ENCODE measurements at places on chromosomes 13 and 19.

GRCh38 chr19:14916848-14917247 lies 24.4 kb upstream of the OR7C2 start:
- no peak for DNase-seq

DNA sequence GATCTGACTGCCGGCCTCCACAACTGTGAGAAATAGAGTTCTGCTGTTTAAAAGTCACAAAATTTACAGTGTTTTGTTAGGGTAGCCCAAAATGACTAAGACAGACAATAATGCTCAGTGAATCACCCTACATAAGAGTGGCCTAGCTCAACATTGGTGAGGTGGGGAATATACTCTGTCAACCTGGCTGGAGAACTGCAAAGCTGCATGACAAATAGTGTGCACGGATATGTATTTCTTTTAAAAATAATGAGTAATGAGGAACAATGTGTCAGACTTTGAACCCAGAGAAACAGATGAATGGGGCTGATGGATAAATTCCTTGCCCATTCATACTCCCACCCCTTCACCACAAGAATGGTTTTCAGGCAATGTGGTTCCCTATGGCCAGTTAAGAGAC lies 372.4 kb downstream of the SUCLA2 start:
- DNase-seq, result no peak

DNA sequence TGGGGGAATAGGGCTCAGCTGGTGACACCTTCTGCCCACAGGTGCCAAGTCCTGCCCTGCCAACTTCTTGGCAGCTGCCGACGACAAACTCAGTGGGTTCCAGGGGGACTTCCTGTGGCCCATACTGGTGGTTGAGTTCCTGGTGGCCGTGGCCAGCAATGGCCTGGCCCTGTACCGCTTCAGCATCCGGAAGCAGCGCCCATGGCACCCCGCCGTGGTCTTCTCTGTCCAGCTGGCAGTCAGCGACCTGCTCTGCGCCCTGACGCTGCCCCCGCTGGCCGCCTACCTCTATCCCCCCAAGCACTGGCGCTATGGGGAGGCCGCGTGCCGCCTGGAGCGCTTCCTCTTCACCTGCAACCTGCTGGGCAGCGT lies 2.1 kb downstream of the P2RY11 start:
- DNase-seq, result no peak

- no peak for DNase-seq
Observed at GRCh38 chr19:11639245-11639601, 41.9 kb downstream of the ZNF627 start.

- no peak for DNase-seq
Observed at GRCh38 chr13:78241278-78241919, 322.8 kb upstream of the EDNRB start.

GRCh38 chr13:80441968-80442367 lies 101.0 kb upstream of the SPRY2 start:
- no peak for DNase-seq

GRCh38 chr13:98307463-98308085 lies 130.5 kb upstream of the RNF113B start:
- DNase-seq, result no peak

DNA sequence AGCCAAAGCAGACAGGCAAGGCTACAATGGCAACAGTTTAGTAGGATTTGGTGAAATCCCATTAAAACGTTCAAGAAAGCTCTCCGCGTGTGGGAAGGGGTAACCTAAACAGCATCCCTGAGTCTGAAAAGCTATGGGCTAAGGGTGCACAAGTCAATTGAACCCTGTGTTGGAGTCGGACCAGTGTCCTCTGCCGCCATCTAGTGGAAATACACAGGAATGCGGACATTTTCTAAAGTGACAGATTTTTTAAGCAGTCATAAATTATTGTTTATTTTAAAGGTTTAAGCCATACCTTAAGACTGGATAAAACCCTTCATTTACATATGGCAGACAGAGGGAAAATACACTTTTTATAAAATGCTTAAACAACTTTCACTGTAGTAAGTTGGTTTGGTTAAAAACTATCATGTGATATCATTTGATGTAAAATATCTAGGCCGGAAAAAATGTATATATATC lies 26.5 kb upstream of the LSM14A start:
- peak; percentile 51 for DNase-seq

DNA sequence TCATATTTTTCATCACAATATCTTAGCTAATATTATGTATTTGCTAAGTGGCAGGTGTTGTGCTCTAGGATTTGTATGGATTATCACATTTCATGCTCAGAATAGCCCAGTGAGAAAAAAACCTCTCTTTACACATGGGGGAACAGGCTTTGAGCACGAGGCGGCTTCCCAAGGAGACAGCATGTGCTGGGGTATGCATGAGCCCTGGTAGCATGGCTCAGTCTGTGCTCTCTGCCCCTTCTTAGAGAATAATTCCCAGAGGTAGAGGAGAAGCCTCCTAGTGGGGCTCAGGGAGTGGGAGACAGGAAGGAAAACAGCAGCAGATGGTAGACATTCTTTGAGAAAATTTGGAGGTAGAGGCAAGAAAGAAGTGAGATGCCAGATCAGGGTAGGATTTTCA lies 31.6 kb downstream of the RNASEH2B start:
- no peak for DNase-seq

GRCh38 chr19:51430221-51430620 lies 12.8 kb upstream of the SIGLEC10 start:
- DNase-seq, result no peak

GRCh38 chr19:2549701-2550191 lies 73.8 kb downstream of the GADD45B start:
- DNase-seq, result no peak

GRCh38 chr13:67769987-67770341 lies 539.8 kb upstream of the PCDH9 start:
- no peak for DNase-seq

DNA sequence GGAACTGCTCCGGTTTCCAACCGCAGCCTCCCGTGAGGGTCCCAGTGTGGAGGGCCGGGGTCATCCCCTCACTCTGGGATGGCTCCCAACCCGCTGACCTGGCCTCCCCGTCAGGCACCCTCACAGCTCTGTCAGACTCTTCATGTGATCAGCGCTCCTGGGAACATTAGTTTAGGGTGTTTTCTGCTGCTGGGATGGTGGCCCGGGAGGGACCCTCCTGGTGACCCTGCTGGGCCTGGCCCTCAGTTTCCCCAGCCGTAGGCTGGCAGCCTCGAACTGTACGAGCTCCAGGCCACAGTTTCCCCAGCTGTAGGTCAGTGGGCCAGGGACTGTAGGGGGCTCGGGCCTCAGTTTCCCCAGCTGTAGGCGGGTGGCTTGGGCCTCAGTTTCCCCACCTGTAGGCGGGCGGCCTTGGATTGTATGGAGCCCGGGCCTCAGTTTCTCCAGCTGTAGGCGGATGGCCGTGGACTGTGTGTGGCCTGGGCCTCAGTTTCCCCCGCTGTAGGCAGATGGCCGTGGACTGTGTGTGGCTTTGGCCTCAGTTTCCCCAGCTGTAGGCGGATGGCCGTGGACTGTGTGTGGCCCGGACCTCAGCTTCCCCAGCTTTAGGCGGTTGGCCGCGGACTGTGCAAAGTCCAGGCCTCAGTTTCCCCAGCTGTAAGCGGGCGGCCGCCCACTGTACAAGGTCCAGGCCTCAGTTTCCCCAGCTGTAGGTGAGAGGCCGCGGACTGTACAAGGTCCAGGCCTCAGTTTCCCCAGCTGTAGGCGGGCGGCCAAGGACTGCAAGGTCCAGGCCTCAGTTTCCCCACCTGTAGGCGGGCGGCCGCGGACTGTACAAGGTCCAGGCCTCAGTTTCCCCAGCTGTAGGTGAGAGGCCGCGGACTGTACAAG lies 1.3 kb upstream of the PTBP1 start:
- DNase-seq, result no peak

GRCh38 chr19:651991-652390 lies 11.0 kb downstream of the RNF126 start:
- no peak for DNase-seq

DNA sequence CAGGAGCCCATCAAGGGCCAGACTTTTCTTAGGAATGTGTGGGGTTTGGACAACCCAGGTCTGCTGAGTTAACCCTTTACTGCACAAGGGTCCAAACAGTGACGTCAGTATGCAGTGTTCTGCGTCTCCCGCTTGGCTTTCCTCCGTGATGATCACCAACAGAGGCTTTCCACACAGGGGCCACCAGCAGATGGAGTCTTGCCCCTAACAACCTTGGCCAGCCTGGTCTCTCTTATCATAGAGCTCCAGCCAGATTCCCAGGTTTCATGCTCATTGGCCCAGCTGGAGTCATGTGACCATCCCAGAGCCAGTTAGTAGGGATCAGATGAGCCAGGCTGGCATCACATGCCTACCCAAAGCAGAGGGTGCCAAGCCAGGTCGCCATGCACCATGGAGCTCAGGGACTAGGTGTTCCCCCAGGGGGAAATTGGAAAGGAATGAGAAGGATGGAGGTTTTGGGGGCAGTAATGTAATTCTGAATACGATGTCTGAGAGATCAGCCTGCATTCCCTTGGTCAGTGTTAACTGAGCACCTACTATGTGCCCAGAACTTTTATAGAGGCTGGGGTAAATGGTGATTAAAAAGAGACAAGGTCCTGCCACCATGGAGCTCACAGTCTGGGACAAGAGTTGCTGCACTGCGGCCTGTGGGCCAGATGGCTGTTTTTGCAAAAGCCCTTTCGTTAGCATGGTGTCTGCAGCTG lies 61.2 kb downstream of the MYH14 start:
- DNase-seq, result no peak

- DNase-seq, result peak; percentile 10
Observed at GRCh38 chr13:73228546-73228945, 169.7 kb downstream of the KLF5 start.

DNA sequence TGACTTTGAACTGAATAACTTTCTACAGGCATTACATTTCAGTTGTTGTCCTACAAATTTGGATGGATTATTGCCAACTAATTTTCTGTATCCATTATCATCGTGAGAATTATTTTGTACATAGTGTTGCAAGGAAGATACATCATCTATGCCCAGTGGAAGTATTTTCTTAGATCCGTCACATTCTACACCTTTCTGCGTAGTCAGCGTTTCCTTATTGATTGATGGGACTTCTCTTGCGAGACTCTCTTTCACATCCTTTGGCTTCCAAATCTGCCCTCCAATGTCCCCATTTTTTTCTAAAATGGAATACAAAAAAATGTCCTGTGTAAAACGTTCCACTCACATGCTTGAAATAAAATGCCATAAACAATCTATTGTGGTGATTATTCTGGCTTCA lies 9.2 kb downstream of the ZIM3 start:
- no peak for DNase-seq

DNA sequence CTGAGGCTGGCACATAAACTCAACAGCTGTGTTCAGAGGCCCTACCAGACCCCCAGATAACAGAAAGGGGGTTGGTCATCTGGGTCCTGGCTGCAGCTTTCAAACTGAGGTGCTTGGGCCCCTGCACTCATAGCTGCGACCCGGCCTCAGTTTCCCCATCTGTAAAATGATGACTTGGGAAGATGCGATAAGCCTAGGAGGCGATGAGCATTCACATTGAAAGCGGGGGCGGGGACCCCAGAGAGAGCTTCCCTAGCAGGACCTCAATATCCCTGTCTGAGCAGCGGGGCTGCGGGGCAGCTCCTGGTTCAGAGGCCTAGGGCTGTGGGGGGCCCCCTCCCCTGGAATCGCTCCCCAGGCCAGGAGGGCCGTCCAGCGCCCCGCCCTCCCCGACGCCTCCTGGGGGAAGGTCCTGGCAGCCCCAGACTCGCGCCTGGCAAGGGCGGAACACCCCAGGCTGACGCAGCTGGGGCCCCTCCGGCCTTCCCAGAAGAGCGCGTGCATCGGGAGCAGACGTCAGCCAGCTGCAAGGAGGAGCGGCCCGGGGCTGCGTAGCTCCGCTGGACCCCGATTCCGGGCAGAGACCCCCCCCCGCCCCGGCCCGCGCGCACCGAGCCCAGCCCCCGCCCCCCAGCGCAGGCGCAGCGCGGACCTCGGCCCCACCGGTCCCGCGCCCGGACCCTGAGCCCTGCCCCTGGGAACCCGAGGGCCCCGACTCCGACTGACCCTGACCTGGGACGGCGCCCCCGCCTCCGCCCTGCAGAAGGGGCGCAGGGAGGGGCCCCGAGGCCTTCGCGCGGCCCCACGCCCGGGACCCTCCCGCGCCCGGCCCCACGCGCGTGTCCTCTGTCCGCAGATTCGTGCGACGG lies 3.5 kb downstream of the FSTL3 start:
- DNase-seq, result no peak

GRCh38 chr19:16200038-16201010 lies 2.6 kb downstream of the AP1M1 start:
- DNase-seq, result no peak

GRCh38 chr19:56829596-56829995 lies 10.9 kb downstream of the PEG3 start:
- no peak for DNase-seq

DNA sequence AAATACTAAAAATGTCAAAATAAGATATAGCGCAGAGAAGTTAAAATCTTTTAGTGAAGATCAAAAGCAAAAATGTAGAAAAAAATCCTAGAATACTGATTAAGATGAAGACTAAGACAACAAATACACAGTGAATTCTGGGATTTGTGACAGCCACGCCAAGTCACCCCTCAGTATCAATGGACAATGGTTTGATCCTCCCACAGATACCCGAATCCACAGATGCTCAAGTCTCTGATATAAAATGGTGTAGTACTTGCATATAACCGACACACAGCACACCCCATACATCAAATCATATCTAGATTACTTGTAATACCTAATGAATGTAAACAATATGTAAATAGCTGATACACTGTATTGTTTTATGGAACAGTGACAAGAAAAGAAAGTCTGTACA lies 5.9 kb downstream of the MIPEP start:
- DNase-seq, result no peak

DNA sequence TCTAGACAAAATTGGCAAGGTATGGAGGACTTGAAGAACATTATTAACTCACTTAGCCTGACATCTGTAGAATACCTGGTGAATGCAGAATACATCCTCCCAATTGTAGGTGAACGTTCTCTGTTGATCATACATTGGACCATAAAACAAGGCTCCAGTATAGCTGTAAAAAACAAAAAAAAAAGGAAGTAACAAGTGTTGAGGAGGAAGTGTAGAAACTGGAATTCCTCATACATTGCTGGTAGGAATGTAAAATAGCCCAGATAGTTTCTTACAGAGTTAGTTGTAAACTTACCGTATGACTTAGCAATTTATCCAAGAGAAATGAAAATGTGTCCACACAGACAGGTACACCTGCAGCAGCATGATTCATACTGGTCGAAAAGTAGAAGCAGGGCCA lies 44.8 kb downstream of the TSSK6 start:
- DNase-seq, result no peak

- DNase-seq, result no peak
Observed at GRCh38 chr13:26952551-26953143, 192.1 kb upstream of the GPR12 start.

All from central memory CD4-positive, alpha-beta T cell (primary cell).